Renal pelvis (tissue), 12 donors: ENCODE measurements at places on chromosomes 6 and 20.
A peak's percentile ranks its signal among the peaks of the same experiment; 100 is the strongest.

DNA sequence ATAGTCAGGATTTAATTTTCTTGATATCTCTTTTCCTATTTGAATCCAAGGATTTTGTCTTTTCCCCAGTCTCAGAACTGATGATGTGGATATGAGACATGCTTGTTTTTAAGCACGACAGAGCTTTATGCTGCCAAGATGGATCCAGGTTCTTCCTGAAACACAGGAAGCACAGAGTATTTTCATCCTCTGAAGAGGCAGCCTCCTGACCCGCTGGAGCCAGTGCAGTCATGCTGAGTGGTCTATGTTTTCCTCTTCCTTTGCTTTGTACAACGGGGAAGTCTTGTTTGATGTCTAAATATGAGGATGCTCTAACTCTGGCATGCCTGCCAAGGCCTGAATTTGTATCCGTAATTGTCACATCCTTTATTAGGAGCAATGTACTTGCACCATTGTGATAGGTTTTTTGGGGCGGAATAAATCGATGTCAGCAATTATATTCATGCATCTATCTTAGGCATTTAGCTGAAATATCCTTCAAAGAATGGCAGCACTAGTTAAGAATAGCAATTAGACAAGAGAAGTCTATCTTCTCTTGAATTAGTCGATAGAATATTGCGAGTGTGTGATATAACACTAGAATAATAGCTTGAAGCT lies 407.1 kb upstream of the JAG1 start:
- DNase-seq: no peak

- peak; percentile 80 for DNase-seq
Measured at GRCh38 chr6:35240838-35241801, 18.4 kb upstream of the ZNF76 start.

DNA sequence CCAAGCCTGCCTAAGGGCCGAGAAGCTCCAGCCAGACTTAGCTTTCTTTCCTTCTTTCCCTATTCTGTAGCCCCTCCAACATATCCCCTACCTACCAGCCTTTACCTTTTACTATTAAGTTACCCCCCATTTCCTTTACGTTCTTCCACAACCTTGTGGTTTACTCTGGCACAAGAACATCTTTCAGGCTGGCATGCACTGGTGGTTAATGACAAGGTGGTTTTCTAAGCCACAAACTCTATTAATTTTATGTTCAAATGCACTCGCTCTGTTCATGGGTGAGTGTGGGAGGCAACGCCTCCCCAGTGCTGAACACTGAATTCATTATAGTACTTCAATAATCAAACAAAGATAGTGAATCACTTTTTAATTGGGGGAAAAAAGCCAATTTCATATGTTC lies 64.4 kb downstream of the TRERF1 start:
- DNase-seq: no peak

DNA sequence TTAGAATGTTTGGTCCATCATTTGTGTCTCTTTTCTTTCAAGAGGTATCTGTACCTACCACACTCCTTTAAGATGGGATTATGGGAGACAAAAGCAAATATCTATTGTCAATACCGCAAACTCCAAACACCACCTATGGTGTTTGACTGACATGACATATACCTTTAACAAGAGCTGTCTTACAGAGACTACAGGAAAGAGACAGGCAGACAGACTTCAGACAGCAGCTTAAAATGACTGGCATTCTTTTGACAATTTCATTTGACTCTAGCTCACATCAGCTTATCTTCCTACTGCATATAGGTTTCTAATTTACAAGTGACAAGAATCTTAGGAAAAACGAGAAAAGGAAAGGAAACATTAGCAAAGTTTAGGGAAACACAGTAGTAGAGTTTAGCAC lies 256.0 kb upstream of the TFAP2D start:
- DNase-seq: no peak

GRCh38 chr6:141152951-141153350 lies 979.8 kb upstream of the GJE1 start:
- DNase-seq: no peak
